Stimulated activated CD4-positive, alpha-beta T cell treated with anti-CD3 and anti-CD28 coated beads, Interleukin-4, amount 100 ng/mL, for 4 hours (primary cell): ENCODE measurements at places on chromosomes 4 and X.

GRCh38 chrX:70289168-70289792, 447 bp downstream of the PDZD11 start:
- no peak for DNase-seq

DNA sequence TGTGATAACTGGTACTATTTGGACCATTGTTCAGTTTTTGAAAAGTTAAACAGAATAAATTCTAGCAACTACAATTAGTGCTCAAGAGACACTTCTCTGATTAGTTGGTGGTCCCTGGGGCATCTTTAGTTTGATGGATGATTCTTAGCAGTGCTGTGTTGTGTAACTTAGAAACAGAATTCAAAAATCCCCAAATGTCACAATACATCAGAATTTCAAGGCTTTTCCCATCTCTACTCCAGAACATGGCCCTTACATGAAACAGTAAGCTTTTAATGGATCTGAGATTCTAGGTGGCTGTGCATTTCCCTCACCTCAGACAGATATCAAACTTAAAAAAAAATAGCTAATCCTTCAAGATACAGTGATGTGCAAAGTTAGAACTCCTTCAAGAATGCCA, 104.4 kb upstream of the CXCL13 start:
- DNase-seq, result no peak

- no peak for DNase-seq
Measured at GRCh38 chrX:77510007-77510406, 62.8 kb downstream of the FGF16 start.

DNA sequence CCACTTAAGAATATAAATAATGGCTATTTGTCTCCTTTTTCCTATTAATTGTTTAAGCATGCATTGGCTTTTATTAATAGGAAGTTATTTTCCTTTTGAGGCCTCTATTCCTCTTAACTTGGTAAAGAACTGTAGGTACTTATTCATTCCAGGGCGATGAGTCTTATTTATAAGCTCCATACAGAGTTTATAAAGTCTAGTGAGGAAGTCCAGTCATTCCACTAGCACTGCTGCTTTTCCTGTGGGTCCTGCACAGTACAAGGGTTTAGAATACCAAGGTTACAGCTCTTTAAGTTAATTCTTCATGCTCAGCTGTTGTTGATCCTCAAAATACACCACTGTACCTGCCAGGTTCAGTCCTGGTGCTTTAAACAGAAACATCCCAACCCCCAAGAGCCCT, 28.5 kb upstream of the WNK3 start:
- DNase-seq, result no peak

DNA sequence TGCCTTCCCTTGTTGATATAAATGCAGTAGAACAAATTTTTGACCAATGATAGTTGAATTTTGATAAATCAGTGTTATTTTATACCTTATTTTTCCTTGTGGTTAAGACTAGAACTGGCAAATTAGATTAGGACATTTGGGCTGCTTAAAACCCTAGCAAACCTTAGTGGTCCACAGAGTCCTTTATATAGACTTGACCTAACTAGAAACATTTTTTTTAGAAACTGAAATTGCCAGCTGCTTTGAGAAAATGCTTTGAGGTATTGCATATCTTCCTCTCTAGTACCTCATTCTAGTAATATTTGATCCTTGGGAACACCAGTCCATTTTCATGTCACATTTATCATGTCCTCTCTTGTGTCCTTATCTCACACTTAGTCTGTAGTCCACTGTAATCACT, 580.3 kb downstream of the FSTL5 start:
- no peak for DNase-seq

DNA sequence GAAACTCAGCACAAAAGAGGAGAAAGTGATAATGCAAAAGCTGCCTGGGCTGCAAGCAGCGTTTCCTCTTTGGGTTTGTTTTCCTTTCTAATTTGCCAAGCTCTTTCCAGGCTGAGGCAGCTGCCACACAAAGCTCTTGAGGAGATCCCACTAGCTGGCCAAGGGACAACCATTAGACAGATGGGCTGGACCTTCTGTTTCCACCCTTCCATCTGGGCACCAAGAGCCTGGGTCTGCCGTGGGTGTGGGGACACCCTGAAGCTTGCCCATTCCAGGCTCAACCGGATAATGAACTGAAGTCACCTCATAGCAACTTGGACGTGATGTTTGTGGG, 194.6 kb upstream of the C1QTNF7 start:
- no peak for DNase-seq

- DNase-seq, result no peak
Measured at GRCh38 chr4:88939697-88940096, 117.3 kb downstream of the FAM13A start.

- DNase-seq, result peak; percentile 27
Measured at GRCh38 chr4:26787461-26788340, 72.9 kb upstream of the STIM2 start.

DNA sequence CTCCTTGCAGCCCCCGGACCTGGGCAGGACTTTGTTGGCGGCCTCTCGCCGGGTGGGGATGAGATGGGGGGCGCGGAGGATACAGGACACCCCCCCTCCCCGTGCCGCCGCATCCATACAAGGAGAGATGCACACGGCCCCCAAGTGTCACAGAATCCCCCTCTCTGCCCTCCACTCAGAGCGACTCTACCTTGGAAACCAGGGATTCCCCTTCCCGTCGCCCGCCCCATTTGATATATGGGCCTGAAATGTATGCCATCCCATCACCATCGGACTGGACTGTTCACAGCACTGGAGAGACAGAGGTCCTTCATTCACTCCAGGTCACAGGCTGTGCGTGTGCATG, 426 bp downstream of the PORCN start:
- DNase-seq, result no peak

DNA sequence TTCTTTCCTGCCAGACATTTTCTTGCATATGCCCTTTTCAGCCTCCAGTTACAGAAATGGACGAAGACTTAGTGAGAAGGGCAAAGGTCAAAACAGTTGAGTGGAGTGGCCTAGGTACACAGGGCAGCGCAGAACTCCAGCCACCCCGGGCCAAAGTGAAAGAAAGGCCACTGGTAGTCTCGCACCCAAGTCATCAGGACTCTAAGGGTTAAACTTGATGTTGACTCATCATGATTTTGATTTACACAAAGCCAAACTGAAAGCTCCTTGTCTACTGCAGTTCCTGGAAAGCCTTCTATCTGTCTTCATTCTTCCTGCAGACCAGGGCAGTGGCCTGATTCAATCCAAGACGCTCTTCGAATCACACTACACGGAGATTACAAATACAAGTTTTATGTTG, 2.6 kb upstream of the IL13RA1 start:
- no peak for DNase-seq

DNA sequence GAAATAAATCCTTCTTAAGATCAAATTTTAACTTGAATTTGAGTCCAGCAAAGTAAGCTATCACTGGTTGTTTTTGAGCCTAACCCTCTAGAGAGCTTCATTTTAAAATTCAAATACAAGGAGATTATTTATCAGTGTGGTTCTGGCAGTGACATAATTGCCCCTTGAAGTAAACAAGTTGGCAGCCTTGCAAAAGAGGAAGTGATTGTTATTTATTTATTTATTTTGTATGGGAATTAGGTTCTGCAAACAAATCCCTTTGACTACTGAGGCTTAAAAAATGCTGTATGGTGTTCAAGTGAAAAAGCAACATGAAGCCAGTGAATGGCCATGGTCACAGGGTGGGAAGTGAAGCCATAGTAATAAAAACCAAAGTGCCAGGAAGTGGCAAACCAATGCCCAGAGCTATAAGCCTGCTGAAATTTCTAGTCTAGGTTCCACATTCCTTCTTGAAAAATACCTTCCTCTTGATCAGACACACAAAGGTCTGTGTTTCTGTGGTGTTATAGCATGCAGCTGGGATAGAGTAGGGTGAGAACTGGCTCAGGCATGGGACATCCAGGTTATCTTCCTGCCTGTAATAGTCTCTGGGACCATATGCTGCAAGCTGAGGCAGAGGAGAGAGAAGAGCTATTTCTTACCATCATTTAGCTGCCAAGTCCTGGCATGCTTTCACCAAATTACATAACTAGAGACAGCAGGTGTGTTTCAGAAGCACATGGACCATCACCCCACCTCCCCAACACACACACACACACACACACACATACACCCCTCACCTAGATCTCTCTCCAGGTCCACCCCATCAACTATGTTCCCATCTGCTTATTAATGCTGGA, 47.1 kb upstream of the TSPAN7 start:
- no peak for DNase-seq

GRCh38 chr4:75820197-75820596, 82.1 kb downstream of the PPEF2 start:
- DNase-seq, result no peak

DNA sequence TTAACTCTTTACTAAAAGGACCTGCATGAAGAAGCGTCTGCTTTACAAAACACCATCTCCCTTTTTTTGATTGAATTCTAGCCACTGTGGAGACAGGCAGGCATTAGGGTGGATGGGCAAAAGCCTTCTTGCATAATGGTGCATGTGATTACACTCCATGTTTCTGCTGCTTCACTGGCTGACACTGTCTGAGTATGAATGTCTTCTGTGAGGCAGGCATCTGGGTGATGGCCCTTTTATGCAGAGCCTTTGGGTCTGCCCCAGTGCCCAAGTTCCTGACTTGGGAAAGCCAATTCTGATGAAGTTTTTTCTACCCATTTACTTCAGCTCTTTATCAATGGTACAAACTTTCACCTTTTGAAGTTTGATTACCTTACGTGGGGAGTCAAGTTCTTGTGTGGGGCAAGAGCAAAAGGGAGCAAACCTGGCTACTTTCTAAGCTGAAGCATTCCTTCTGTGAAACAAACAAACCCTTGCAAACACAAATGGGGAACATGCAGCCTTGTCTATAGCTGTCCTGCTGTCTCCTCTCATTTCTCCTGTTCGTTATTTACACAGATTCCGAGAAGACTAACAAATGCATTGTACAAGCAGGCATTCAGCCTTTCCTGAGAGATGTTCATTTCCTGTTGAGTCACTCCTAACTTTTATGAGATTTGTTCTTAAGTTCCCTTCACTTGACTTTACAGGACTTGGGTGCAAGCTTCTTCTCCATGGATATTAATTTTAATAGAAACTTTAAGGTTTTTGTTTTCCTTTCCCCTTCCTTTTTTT, 301.9 kb downstream of the TLL1 start:
- DNase-seq, result no peak

- no peak for DNase-seq
Measured at GRCh38 chr4:132859929-132860328, 289.2 kb upstream of the PCDH10 start.

- DNase-seq, result no peak
Measured at GRCh38 chrX:55640854-55641253, 17.7 kb downstream of the FOXR2 start.

DNA sequence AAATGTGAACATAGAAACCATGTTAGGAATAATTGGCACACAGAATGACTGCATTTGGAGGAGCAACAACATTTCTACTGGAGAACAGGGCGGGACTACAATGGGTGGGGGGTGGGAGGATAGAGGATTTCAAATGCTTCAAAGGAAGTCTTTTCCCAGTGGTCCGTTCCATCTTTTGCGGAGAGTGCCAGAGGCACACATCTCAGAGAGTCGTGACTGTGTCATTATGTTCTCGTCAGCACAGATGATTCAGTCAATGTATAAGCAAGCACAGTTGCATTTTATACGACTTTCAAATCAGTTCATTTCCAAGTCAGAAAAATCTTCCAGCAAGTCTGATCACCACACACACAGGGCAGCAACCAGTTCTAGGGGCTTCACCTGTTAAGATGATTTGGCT, 22.7 kb upstream of the GPR50 start:
- DNase-seq, result no peak

DNA sequence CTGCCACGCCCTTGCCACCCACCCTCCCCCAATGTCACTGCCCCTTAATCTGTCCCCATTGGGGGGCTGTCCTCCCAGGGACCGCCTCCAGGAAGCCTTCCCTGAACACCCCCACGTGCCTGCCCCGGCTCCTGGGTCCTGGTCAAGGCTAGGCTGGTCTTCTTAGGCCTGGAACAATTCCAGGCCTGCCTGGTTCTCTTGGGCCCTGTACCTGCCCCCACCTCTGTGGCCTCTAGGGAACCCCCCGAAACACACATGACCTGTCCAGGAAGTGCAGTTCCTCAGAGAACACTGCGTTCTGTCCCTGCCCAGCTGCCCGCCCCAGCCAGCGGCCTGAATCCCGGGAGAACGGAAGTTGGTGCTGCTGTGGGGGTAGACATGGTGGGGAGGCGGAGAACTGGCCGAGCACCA, 5.1 kb downstream of the MXD4 start:
- no peak for DNase-seq

- DNase-seq, result no peak
Measured at GRCh38 chr4:11079171-11079570, 349.5 kb downstream of the HS3ST1 start.

DNA sequence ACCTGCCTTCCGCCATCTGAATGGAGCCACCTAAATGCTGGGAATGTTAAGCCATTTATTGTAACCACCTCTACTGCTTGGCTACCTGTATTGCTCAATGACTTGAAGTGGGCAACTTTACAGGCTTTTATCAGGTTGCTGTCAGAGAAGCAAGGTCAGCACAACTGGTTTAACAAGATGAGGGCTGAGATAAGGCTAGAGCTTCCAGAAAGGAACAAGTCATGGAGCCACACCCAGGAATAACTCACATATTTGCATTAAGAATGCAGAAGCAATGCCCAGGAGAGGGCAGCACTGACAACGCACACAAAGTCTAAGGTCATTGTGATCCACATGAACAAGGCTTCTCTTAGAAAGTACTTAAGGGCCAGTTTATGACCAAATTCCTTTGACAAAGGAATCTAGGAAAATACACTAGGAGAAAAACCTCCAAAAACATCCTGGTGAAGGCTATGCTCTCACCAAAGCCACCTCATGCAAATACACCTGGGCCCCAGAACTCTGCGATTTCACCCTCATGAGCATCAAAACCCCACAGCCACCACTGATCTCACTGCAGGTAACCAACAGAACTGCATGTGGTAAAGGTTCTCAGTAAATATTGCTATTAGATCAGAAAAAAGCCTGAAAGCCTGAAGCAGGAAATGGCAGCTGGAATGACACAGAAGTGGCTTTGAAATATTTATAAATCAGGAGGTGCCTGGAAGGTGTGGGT, 15.0 kb upstream of the STS start:
- no peak for DNase-seq

DNA sequence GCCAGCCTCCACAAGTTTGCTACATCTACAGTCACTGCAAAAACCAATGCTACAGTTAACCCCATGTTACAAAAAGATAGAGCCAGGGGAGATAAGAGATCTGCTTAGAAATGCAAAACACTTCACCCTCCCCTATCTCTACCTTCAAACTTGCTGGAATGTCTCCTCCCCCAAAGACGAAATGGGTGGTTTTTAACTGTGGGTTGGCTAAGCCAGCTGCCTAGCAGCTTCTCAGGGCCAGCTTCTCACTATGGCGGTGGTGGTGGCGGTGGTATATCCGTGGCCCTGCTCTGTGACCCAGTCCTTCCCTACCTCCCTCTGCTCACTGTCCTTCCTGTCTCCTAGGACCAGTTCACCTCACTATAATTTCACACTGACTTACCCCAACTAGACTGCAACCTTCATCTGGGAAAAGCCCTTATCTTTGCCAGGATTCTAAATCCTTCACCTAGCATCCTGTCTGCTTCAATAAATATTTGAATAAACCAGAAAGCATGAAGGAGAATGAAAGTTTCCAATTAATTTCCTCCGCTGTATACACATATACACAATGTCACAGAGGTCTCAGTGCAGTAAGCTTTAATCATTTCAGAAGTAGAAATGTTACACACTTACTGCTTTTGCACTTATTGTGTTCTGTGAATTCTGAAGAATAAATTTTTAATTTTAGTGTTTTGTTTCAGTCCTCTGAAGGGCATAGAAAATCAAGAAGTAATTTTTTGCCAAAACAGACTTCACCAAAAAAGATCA, 46.3 kb downstream of the SH3KBP1 start:
- DNase-seq, result peak; percentile 5

GRCh38 chr4:23904639-23905071, 14.8 kb upstream of the PPARGC1A start:
- DNase-seq, result no peak
